ENCODE measurements at places on chromosomes 11 and 22. TPM values are rescaled to one million over a fixed set of nuclear protein-coding genes. Genes with fewer than 3 reads are reported as not detected.

DNA sequence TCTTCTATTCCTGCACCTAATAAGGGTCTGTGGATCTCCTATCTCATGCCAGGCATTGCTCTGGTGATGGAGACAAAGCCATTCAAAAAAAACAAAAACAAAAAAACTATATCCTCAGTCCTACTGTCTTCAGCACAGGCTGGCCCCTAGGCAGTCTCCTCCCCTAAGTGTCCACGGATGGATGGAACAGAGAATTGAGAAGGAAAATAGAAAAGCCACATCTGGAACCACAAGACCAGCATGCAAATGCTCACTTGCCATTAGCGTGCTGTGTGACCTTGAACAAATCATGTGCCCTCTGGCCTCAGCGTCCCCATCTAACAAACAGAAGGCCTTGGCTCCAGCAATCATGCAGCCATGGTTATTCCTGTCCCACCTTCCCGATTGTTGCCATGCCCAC, 32.7 kb upstream of the CD82 start:
- DNase-seq = no peak

GRCh38 chr22:31537019-31537535, 40.7 kb downstream of the SFI1 start:
- no peak for DNase-seq

DNA sequence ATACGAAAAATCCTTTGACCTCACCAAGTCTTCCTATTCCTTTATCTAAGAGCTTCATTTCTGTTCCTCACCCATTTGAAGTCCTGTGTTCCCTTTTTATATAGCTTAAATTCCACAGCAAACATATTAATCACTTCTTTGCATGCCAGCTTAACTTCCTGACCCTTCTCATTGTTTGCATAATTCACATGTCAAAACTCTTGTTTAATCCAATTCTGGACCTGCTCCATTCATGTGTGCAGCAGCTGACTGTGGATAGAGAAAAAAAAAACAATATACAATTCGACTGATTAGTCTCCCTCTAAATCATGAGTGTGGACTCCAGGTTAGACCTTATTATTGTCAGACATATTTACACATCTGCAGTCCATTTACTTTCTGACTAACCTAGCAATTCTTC, 991.2 kb upstream of the TENM4 start:
- no peak for DNase-seq

GRCh38 chr11:102367364-102367763, 20.4 kb downstream of the BIRC2 start:
- no peak for DNase-seq

DNA sequence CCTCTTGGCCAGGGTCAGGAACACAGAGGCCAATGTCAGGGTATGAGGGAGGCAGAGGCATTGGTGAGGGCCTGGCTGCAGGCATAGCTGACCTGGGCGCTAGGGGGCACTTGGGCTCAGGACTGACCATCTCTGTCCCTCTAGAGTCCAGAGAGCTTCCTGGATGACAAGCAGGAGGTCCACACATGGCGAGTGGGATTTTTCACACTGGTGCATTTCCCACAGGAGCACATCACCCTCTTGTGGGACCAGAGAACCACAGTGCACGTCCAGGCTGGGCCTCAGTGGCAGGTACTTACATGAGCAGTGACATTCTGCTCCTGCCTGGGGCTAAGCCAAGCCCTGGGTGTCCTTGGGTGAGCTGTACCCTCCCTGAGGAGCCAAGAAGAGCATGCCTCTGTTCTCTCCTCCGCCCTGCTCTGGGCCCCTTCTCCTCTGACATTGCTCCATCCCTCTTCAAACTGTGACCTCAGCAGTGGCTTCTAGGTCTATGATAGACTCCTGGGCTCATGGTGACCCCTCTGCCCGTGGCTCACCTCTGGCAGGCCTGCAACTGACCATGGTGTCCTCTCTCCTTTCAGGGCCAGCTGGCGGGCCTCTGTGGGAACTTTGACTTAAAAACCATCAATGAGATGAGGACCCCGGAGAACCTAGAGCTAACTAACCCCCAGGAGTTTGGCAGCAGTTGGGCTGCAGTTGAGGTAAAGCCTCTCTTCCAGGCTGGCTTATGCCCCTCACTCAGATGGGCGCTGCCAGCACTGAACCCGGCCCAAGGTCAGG, 46.6 kb downstream of the OTOG start:
- DNase-seq = peak; percentile 81

GRCh38 chr11:83480251-83480650, 194.1 kb upstream of the CCDC90B start:
- no peak for DNase-seq

FREY1 gene
- total RNA-seq = not detected

GRAP2 gene
- total RNA-seq = 12.3 TPM

APOA5 gene
- total RNA-seq = not detected

GRCh38 chr11:45450189-45450588, 164.0 kb upstream of the SYT13 start:
- DNase-seq = no peak

- DNase-seq = no peak
These were observed 9.7 kb upstream of the LRRC10B start for GRCh38 chr11:61498767-61499341.

ACAD8 gene
- 31.9 TPM for total RNA-seq

- DNase-seq = no peak
These were observed 1164.0 kb downstream of the LRRC4C start for GRCh38 chr11:40295466-40295865.

DNA sequence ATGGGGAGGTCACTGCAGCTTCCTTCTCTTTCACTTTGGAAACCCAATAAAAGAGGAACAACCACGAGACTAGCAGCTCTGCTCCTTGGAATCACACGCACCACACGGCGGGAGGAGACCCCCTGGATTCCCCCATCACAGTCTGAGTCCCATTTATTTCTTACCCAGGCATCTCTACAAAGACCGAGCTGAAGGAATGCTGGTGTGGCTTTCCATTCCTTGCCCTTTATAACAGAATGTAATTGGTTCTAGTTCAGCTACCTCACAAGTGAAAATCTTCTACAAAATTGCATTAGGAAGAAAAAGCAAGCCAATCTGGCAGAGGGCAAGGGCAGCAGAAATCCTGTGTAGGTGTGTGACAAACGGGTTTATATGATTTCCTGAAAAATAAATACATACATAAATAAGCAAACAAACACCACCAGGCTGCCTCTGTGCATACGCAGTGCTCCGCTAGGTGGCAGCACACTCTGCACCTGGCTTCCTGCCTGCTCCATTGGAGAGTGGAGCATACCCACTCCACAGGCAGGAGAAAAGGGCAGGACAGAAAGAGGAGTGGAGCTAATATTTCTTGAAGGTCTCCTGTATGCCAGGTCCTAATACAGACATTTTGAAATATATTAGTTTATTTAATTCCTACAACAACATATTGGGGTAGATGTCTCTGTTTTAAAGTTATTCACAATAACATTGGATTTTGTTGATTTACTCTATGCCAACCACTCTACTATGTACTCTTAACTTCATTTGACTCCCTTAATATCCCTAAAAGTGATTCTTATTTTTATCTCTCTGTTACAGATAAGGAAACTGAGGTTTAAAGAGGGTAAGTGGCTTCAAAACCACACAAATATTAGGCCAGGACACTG, 673.1 kb downstream of the KCNA4 start:
- no peak for DNase-seq

GRCh38 chr11:100761841-100762240, 74.8 kb downstream of the ARHGAP42 start:
- DNase-seq = no peak

OR4A47 gene
- not detected for total RNA-seq

DNA sequence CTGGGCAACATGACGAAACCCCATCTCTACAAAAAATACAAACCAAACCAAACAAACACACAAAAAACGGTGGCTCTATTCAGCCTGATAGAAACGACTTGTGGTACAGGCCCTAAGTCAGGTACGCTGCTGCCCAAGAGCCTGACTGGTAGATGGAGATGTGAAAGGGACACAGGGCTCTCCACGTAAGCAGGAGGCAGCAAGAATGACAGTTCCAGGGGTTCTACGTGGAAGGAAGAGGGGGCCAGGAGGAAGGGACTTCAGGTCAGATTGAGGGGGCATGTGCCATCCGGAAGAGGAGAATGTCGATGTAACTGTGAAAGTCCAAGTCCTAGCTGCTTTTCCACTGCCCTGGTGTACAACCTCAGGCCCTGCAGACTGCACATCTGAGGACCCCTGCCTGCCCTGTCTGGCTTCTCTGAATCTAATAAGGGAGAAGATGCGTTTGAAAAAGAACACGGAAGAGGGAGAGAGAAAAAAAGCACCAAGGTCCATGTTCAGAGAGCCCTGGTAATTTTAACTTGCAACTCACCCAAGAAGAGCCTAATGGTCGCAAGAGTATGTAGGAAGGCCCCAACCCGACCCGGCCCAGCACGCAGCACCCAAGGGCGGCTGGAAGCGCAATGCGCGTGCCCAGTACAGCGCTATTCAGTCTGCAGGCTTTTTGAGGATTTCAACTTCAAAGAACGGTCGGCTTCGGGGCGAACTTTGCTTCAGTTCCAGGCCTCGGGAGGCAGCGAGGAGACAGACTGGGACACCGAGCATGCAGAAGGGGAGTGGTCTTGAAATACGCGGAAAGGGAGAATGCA, 909 bp upstream of the ZNRD2 start:
- no peak for DNase-seq

DNA sequence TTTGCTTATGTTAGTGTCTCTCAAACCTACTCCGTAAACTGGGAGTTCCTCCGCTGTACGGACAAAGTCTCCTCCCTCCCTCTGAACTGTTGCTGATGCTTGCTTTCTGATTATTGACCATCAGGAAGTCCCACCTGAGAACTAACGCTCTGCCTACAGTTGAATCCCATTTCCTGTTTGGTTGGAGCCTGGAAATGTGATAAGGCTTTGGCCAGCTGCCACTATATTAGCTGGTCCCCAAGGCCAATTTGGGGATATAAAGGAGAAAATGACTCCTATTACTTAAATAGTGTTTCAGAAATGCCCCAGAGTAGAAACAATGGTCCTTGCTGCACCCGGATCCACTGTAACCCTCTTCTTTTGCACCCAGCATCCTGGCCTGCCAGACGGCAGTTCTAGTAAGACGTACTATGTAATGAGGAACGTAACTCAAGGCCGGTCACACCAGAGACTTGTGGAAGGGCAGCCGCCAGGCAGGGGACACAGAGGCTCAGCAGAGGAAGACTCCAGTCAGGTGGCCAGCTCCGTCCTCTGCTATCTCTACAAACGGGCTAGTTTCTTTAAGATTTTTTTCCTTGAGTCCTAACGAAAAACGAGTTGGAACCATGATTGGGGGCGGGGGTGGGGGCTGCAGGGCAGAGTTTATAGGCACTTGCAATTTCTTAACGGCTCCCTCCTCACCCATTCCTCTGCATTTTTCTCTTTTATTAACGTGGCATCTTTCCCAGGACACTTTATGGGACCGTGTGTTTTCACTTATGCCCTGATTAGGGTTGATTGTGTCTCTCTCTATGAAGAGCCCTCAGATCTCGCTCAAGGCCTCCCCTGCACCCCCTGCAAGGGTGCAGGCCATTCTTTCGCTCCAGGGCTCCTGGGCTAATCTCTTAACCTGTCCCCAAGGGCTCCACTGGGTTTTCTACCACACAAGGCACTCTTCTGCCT, 72.8 kb upstream of the CDON start:
- no peak for DNase-seq

GRCh38 chr22:49724030-49724892, 103.4 kb downstream of the BRD1 start:
- DNase-seq = peak; percentile 95

DNA sequence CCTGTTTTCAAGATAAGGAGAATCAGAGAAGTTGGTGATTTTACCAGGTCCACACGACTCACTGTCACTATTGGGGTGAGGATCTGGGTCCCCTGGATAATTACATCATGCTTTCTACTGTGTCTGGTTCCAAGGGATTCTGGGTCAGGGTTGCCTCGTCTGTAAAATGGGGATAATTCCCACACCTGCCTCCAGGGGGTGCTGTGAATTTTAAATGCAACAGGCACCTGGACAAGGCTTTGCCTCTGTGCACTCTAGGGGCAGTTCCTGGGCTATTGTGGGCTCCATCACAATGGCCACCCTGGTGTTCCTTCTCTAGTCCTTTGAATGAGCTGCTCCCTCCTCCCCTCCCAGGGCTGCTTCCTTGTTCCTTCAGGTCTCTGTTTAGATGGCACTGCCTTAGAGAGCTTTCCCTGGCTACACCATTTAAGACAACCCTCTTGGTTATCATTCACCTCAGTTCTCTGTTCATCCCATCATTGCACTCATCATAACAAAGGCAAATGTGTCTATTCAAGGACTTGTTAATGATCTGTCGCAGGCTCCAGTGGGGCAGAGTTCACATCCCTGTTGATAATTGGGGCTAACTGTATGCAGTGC, 178.6 kb downstream of the MIAT start:
- DNase-seq = no peak

GRCh38 chr22:42708417-42708816, 12.3 kb downstream of the A4GALT start:
- no peak for DNase-seq

DNA sequence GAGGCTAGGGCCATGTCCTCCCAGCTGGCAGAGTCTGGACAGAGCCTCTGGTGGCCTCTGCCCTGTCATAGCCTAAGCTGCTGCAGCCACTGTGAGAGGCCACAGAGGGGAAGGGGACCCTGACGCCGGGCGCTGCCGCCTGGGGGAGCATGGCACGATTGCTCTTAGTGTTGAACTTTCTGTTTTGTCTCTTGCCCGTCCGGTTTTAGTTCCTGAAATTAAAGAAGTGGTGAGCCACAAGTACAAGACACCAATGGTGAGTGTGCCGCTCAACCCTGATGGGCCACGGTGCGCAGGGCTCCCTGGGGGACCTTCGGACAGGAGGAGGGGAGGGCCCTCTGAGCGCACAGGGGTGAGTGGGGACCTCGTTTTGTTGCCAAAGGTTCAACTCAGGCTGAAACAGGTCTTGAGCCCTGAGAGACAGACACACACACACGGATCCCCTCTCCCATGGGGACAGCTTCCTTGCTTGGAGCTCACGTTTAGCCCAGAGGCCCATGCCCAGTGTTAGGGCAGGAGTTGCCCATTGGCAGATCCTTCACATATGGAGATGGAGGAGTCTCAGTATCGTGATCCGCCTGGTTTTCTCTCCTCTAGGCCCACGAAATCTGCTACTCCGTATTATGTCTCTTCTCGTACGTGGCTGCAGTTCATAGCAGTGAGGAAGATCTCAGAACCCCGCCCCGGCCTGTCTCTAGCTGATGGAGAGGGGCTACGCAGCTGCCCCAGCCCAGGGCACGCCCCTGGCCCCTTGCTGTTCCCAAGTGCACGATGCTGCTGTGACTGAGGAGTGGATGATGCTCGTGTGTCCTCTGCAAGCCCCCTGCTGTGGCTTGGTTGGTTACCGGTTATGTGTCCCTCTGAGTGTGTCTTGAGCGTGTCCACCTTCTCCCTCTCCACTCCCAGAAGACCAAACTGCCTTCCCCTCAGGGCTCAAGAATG, 23.8 kb downstream of the MYBPC3 start:
- DNase-seq = peak; percentile 72

DNA sequence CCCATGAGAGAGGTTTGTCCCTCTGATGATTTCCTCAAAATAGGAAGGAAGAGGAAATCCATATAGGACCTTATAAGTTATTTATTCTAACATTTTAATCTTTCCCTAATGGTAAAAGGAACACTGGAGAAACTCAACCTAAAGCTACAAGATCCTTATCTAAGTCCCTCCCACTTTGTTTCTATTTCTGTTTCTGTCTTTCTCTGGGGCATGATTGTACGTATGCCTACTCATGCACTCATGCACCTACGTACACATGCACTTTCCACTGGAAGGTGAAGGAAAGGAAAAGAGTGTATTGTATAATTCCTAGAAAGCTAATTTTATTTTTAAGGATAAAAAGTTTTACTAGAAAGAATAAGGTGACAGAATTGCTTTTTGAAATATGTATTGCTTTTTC, 125.0 kb downstream of the RAB38 start:
- DNase-seq = no peak

GRCh38 chr11:84316866-84317555, 1030.8 kb upstream of the CCDC90B start:
- no peak for DNase-seq

Measured in vagina (tissue), 2 donors.